ENCODE measurements at places on chromosomes 4 and X.

- no peak for DNase-seq
These were observed 497.2 kb downstream of the RAPGEF2 start for GRCh38 chr4:159600061-159600460.

GRCh38 chrX:118347131-118347530 lies 1.2 kb downstream of the WDR44 start:
- DNase-seq = no peak

GRCh38 chrX:10781847-10782530 lies 161.6 kb upstream of the MID1 start:
- no peak for DNase-seq

DNA sequence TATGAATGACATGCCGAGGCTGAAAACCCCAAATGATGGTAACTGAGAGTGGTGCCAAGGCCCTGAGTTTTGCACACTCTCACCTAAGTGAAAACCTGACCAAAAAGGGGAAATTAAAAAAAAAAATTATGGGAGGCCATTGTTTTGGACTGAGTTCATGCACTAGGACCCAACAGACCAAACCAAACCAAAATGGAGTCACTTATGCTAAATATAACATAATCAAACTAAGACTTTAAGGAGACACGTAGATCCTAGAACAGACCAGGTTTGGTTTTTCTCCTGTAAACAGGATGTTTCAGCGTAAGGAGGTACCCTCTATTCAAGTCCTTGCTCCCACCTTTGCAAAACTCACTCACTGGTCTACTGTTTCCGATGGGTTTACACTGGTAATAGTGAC lies 453.0 kb downstream of the INPP4B start:
- no peak for DNase-seq

- DNase-seq = no peak
These were observed 16.2 kb upstream of the DAPP1 start for GRCh38 chr4:99800332-99801004.

DNA sequence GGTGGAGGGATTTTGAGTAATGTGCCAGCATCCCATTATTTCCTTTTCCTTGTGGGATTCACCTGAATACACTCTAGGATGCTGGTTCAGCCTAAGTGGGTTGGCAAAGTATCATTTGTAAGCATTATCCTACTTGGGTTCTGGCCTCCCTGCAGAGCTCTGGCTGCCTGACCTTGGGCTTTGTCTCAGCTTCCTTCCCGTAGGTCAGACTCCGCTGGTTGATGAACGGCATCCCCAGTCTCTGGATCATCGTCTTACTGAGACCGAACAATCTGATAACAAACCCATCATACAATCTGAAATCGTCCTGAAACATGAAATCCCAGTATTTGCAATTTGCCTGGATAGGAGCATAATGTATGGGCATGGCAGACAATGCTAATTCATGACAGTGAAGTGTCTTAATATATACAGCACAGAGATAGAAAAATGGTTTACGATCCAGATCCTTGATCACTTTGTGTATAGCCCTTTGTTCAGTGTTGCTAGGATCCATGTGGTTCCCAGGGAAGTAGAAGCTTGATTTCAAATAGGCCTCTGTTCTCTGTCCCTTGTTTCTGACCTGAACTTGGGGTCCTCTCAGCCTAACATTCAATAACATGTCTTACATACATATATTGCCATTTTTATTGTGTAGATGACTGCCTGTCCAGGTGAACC lies 5.5 kb downstream of the MID2 start:
- no peak for DNase-seq

- no peak for DNase-seq
These were observed 2.4 kb downstream of the TMEM131L start for GRCh38 chr4:153468587-153468986.

GRCh38 chr4:42280327-42281095 lies 116.8 kb upstream of the SHISA3 start:
- DNase-seq = no peak

DNA sequence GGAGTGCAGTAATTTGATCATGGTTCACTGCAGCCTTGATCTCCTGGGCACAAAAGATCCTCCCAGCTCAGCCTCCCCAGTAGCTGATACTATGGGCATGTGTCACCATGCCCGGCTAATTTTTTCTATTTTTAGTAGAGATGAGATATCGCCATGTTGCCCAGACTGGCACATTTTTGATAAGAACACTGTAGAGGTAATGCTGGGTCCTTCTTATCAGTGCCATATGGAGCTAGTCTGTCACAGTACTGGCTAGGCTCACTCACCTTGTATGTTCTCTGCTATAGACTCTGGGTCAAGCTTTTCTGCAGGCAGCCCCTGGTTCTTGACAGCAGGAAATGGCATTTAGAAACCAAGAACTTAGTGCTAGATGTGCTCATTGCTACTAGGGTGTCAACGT lies 53.9 kb downstream of the BCOR start:
- no peak for DNase-seq

- no peak for DNase-seq
These were observed 6.6 kb upstream of the PPM1K start for GRCh38 chr4:88291003-88291402.

GRCh38 chr4:97720869-97721432 lies 422.3 kb downstream of the STPG2 start:
- no peak for DNase-seq

DNA sequence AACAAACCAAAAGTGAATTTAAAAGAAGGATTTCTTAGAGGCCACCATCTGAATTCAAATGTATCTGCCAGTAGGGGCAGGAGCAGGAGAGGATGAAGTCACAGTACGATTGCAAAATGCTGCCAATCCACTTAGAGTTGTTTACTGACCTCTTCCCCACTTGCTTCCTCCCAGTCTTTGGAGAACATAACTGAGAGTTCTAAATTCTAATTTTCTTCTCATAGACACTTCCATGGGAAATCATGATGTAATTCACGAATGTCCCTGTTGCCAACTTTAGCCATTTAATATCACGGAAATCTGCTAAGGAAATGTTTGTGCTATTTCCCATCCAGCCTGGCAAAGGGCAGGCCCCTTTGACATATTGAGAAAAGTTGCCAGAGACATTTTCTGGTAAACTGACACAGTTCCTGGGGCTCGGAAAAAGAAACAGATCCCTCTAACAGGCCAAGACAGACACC lies 33.6 kb upstream of the NOCT start:
- no peak for DNase-seq

GRCh38 chr4:91502365-91502764 lies 801.4 kb upstream of the GRID2 start:
- no peak for DNase-seq

DNA sequence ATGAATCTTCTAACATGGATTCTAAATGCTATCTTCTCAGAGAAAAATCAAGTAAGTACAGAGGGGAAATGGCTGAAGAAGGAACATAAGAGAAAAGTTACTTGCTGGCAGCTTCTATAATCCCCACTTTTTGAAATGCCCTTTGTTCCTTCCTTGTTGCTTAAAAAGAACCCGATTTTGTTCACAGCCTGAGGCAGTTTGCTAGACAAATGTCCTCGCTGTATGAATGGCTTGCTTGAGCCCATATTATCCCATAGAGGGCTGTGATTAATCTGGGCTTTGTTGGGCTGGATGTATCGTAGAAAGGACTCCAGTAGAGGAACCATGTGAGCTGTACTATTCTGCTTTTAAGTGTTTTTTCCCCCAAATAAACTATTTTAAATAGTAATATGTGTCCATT lies 134.3 kb upstream of the FGF13 start:
- DNase-seq = no peak

- no peak for DNase-seq
These were observed 236.1 kb downstream of the OPHN1 start for GRCh38 chrX:68196939-68197791.

GRCh38 chr4:186078981-186079638 lies 10.2 kb downstream of the TLR3 start:
- no peak for DNase-seq

- no peak for DNase-seq
These were observed 19.7 kb upstream of the RTL9 start for GRCh38 chrX:110338935-110339334.

All from esophagus squamous epithelium (tissue), 5 donors.